ENCODE measurements at places on chromosomes 3 and 15.

- no peaks in the 10 kb centered on the region for H3K27me3 ChIP-seq
- no peak overlapping the region for H3K4me3 ChIP-seq
- no peaks in the 10 kb centered on the region for H3K4me1 ChIP-seq
- H3K36me3 ChIP-seq, result no peaks in the 10 kb centered on the region
Measured at GRCh38 chr15:23758891-23759290, 71.8 kb upstream of the NDN start.

- H3K4me1 ChIP-seq, result peaks cover 78% of the 10 kb centered on the region
- H3K36me3 ChIP-seq, result no peaks in the 10 kb centered on the region
- DNase-seq, result no peak
- no peak overlapping the region for H3K4me3 ChIP-seq
Measured at GRCh38 chr15:42595626-42596240, 20.3 kb downstream of the STARD9 start.

DNA sequence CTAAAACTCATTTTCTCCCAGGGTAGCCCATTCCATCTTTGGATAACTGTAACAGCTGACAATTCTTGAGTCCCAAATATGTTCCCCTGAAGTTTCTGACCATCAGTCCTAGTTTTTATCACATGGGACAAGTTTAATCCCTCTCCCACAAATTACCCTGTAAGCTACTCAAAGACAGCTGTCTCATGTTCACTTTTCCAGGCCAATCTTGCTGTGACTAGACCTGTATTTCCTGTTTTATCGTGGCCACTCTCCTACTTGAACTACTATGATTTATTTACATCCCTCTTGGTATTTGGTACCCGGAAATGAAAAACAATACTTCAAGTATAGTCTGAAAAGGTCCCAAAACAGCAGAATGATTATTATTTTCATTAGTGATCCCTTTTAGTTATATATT, 95.1 kb upstream of the MEX3B start:
- no peak overlapping the region for H3K4me3 ChIP-seq
- no peak for DNase-seq
- no peaks in the 10 kb centered on the region for H3K27me3 ChIP-seq
- no peak overlapping the region for H3K27ac ChIP-seq
- H3K36me3 ChIP-seq, result peaks cover 7% of the 10 kb centered on the region
- H3K4me1 ChIP-seq, result peaks cover under 1% of the 10 kb centered on the region

GRCh38 chr3:123586968-123587367, 2.1 kb upstream of the HACD2 start:
- no peak for DNase-seq
- no peak overlapping the region for H3K4me3 ChIP-seq
- no peak overlapping the region for H3K27ac ChIP-seq
- H3K36me3 ChIP-seq, result peaks cover 4% of the 10 kb centered on the region
- peaks cover 20% of the 10 kb centered on the region for H3K4me1 ChIP-seq

GRCh38 chr15:26069231-26069641, 206.1 kb upstream of the ATP10A start:
- no peaks in the 10 kb centered on the region for H3K36me3 ChIP-seq
- H3K4me3 ChIP-seq, result no peak overlapping the region
- no peaks in the 10 kb centered on the region for H3K27me3 ChIP-seq
- no peaks in the 10 kb centered on the region for H3K4me1 ChIP-seq
- H3K27ac ChIP-seq, result no peak overlapping the region

- no peaks in the 10 kb centered on the region for H3K27me3 ChIP-seq
- DNase-seq, result no peak
- no peak overlapping the region for H3K4me3 ChIP-seq
- no peaks in the 10 kb centered on the region for H3K4me1 ChIP-seq
- no peak overlapping the region for H3K27ac ChIP-seq
- no peaks in the 10 kb centered on the region for H3K36me3 ChIP-seq
Measured at GRCh38 chr3:46289966-46290365, 47.7 kb downstream of the CCR3 start.
